Stimulated activated CD4-positive, alpha-beta T cell treated with anti-CD3 and anti-CD28 coated beads, TNF-alpha, amount 100 ng/mL, for 24 hours (primary cell): ENCODE measurements at places on chromosomes 4 and X.

- no peak for DNase-seq
Observed at GRCh38 chrX:40912576-40912975, 172.7 kb upstream of the USP9X start.

GRCh38 chr4:11259837-11260236, 168.9 kb downstream of the HS3ST1 start:
- no peak for DNase-seq

DNA sequence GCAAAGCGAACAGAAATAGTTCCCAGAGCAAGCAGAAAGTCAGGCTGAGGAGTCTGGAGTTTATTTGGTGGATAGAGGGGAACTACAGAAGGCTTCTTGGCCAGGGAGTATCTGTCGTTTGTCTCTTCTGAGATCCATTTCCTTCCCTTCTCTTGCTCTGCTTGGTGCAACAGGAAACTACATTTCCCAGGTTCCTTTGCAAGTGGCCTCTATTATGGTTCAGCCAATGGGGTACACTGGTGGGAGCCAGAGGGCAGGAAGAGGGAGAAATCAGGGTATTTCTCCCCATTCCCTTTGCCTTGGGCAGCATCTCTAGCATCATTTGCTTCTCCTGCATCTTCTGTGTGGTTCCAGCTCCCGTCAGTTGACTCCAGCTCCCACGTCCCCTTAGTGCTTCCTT, 142.1 kb downstream of the BCOR start:
- DNase-seq, result no peak

- DNase-seq, result no peak
Observed at GRCh38 chr4:184091986-184092385, 125.7 kb downstream of the ENPP6 start.

DNA sequence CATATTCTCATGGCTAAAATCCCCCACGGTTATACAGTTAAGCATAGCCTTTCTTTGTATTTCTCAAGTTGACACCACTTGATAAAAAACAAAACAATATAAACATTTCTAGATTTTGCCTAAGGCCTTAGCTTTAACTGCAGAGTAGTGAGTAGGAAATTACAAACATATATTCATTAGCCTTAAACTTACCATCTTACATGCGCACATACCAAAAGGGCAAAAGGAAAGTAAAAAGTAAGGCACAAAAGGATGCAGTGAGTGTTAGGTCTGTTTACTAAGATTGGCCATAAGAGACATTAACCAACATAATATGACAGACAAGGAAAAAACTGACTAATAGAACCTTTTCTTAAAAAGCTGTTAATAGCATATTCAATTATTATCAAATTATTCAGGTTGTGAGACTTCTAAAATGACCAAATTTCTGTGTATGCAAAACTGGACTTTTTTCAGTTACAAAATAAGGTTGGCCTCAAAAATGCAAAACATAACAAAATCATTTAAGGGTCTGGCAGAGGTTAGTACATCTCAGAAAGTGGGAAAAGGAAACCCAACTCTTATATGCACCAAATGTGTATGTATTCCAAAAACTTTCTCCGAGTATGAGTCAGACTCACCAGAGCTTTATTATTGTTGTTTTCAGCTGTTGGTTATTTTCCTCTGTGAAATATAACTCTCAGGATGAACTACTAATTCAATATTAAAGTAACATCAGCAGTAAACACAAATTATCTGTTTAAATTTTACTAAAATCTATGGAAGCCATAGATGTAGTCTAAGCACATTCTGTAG, 39.9 kb downstream of the SEPSECS start:
- DNase-seq, result no peak

- DNase-seq, result no peak
Observed at GRCh38 chrX:20007962-20008622, 17.2 kb upstream of the BCLAF3 start.

DNA sequence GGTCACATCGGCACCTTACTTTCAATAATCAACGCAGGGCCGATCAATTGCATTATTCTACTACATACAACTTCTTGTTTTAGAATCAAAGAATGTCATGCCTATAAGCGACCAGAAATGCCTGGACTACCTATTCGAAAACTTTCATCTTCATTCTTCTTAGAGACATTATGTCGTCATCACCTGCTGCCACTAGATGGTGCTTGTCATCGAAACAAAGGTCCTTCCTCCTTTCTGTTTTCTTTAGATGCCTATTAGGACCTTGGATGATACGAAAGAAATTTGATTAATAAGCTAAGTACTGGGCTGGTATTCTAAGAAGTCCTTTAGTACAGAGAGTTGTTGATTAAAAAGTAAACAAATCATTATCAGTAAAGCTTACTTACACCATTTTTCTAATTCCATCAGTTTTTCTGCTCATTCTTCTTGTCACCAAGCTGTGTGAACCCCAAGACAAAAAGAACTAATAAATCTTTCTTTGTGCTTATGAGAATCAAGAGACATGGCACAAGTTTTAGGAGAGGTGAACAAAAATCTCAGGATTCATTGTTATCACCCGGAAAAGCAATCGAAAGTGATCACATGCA, 154.5 kb upstream of the SLC4A4 start:
- DNase-seq, result no peak

DNA sequence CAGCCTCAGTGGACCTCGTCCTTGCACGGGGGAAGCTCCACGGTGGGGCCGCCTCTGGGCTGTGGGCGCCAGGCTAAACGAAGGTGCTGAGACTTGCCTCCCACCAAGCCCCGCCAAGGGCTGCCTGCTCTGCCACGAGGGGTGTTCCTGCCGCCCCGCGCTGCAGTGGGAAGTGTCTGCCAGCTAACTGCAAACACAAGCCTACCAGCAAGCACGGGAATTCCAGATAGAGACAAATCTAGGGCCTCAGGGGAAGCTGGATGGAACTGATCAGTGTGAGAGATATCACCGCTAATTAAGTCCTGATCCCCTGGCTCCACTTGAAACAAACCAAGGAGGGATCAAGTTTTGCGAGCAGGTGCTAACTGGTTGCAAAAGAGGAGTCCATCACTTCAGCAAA, 181.6 kb upstream of the LEF1 start:
- no peak for DNase-seq

DNA sequence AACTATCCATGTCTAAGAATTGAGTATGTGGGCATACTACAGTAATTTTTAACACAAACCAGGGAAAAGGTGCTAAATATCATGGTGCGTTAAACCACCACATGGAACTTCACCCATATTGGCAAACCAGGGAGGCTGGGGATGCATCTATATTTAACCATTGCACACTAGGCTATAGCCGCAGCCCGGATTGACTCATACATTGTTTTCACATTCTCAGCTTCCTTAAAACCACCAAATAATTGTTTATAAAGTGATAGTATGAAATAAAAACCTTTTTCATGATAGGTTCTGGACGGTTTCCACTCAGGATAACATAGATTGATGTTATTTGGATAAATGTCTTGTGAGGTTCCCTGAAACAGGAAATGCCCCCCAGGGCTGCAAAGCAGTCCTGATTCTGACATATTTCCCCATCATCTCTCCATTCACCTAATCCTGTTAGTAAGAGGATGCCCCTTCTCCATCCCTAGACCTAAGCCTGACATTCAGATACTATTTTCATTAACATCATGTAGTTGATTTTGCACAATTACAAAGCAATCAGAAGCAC, 7.9 kb downstream of the COL25A1 start:
- no peak for DNase-seq

DNA sequence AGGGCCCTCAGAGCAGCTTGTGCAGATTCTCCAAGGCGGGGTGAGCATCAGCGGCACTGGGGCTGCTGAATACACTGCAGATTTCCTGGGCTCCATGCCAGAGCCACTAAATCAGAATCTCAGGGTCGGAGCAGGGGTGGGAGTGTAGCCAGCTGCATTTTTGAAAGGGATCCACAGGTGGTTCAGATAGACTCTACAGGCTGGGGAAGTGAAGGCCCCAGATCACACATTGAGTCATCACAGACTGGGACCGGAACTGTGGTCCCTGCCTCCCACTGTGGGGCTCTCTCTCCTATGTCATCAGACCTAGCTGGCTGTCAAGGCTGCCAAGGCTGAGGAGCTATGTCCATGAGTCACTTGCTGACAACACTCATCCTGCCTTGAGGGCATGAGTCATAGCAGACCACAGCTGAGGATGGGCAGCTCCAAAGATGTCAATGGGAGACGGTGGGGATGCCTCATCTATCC, 162.3 kb upstream of the MAMLD1 start:
- DNase-seq, result peak; percentile 2

- no peak for DNase-seq
Observed at GRCh38 chr4:142238589-142238988, 602.2 kb downstream of the IL15 start.

DNA sequence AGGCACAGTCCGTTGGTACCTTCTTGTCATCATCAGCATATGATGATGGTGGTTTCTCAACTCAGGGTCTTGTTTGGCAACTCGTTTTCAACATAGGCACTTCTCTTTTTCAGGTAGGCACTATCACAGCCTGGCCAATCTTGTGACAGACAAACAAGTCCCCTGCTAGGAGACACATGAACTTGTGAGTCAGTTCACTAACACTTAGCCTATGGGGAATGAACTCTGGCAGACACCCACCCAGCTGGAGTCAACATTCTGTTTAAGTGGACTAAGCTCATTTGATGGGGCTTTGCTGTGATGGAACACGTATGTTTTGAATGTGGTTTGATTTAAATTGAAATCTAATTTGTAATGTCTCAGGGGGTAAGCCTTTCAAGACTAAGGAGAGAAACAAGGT, 100.7 kb upstream of the MAMLD1 start:
- DNase-seq, result no peak

GRCh38 chrX:97692575-97692974, 808.9 kb downstream of the RPA4 start:
- no peak for DNase-seq

DNA sequence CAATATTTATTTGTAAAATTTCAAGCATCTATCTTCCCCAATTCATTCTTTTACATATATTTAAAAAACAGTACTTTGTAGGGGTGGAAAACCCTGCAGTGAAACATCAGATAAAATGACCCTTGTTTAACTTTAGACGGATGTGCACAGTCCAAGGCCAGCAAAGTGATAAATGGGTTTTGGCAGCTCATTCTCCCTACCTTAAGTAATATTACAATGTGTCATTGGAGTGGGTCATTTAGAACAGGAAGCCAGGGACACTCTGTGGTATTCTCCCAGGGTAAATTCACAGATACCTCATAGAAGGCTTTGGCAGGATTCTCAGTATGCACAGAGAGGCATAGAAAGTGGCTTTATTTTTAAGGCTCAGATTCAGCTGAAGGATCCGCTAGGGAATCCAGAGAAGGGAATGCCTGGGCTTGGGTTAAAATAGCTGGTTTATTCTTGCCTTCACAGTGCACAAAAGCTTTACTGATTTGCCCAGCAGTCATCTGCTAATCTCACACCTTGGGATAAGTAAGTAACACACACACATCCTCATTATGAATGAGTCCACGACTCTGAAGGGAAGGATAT, 206.7 kb downstream of the RASL11B start:
- no peak for DNase-seq
